Esophagus squamous epithelium (tissue), 5 donors: ENCODE measurements at places on chromosomes 1 and 21.

DNA sequence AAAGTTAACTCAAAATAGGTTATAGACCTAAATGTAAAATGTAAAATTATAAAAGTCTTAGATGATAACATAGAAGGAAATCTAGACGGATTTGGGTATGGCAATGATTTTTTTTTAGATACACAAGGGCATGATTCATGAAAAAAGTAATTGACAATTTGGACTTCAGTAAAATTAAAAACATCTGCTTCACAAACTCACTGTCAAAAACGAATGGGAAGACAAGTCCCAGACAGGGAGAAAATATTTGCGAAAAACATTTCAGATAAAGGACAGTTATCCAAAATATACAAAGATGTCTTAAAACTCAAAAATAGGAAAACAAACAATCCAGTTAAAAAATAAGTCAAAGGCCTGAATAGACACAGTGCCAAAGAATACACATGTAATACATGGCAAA is 9.7 kb upstream of the PTGS2 start:
- DNase-seq = no peak

- no peak for DNase-seq
Measured at GRCh38 chr1:27594564-27595510, 9.1 kb downstream of the AHDC1 start.

DNA sequence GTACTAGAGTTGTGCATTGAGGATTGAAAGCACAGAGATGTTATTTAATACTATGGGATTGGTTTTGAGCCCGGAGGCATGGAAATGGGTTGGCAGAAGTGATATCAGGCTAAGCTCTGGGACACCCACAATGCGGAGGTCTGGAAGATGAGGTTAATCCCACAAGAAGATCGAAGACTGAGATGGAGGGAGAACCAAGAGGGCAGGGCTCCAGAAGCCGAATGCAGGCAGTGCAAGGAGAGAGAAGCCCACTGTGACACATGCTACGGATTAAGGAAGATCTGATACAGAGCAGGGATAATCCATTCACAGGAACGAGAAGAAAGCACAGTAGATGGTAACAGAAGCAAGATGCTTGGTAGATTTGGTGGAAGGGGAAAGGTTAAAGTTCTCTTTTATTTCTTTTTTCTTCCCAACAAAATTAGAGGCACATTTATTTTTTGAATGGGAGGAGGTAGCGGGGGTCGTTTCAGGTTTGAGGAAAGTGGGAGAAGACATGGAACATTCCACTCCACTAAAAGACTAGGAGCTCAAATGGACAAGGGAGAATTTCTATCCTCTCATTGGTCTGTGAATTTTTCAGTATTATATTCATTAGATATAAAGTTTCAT is 113.2 kb downstream of the NCAM2 start:
- no peak for DNase-seq

- DNase-seq = no peak
Measured at GRCh38 chr1:54885807-54886723, 930 bp downstream of the DHCR24 start.

DNA sequence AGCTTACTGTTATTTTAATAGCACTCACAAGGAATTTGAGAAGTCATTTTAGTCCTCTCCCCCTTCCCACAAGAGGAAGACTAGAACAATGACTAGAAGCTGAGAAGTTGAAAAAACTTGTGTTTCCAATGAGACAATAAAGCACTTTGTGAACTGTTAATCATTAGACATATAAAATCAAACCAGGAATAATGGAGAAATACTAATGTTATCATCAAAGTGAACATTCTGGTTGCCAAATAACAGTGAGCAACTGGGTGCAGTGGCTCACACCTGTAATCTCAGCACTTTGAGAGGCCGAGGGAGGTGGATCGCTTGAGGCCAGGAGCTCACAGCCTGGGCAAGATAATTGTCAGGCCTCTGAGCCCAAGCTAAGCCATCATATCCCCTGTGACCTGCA is 54.0 kb upstream of the RASAL2 start:
- no peak for DNase-seq

DNA sequence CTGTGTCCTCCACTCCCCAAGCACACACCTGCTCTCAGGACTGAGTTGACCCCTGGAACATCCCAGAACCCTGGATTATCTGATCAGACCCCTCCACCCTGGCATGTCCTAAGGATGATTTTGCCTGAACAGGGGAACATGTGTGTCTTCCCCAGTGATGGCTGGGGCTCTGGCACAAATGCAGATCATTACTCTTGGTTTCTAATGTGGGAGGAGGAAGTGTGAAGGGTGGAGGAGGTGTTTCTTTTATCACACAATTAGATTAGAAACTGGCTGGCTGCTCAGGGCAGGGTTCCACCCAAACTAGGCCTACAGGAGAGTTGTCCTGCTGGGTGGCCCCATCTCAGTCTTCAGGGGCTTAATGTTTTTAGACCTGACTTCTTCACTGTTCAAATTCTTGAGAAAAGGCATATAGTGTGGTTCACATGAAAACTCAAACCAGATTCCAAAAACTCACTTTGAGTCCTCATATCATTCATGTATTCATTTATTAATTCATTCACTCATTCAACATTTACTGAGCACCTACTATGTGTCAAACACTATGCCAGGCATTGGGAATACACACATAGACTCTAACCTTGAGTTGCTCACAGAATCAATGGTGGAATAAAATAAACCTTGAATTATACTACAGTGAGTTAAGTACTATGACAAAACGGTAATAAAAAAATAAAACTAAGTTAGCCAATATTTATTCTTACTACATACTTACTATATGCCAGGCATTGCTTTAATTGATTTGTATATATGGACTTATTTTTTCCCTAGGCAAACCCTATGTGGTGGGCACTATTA is 221.8 kb upstream of the JUN start:
- no peak for DNase-seq

DNA sequence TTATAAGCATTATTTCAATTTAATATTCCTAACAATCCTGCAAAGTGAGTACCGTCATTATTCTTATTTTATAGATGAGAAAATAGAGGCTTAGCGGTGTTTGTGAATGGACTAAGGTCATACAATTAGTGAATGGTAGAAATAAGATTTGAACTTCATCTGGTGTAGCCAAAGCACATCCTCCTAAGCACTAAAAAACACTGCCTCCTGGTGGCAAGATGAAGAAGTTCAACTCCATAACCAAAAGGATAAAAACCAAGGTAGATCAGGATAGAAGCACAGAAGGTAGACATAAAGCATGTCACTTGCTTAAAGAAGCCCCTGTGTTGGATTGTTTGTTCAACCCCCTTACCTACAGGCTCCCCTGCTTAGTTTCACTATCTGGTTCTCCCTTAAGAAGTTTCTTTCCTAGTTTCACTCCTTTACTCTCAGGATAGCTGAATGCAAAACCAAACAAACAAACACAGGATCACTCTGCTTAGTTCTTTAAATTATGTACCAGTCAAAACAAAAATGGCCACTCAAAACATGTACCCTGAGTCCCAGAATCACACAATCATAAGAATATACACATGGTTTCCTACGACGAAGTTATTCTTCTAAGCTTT is 12.7 kb upstream of the AIM2 start:
- DNase-seq = no peak

DNA sequence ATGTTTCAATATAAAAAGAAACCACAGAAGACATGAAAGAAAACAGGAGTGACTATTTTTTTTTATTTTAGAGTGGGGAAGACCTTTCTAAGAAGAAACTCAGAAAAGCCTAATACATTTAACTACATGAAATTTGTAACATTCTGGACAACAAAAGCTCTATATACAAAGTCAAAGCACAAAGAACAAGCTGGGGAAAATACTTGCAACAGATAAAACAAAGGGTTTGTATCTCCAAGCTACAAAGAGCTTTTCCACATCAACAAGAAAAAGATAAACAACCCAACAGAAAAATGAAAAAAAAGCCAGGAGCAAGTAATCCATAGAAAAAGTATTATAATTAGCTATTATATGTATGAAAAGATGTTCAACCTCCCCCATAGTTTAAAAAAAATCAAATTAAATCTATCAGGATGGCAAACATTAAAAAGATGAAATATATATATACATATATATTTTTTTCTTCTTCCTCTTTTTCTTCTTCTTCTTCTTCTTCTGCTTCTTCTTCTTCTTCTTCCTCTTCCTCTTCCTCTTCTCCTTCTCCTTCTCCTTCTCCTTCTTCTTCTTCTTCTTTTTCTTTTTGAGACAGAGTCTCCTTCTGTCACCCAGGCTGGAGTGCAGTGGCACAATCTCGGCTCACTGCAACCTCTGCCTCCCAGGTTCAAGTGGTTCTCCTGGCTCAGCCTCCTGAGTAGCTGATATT is 49.1 kb upstream of the EPS8L3 start:
- no peak for DNase-seq

DNA sequence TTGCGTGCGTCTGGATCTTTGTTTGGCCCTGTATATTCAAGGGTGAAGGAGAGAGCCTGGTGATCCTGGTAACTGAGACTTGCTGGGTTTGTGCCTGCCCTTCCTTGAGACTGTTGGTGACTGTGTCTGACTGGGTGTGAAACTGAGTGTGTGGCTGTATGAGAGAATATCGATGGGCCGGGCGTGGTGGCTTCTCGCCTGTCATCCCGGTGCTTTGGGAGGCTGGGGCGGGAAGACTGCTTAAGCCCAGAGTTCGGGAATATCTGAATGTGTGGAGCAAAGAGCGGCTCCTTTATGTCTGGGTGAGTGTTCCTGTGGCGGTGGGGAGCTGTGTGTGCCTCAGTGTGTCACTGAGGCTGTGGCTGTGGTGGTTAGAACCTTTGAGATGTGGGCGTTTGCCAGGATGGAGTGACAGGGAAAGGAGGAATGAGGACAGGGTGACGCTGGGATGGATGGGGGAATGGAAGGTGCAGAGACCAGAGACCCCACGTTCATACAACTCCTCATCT is 2.7 kb upstream of the MARCKSL1 start:
- no peak for DNase-seq

DNA sequence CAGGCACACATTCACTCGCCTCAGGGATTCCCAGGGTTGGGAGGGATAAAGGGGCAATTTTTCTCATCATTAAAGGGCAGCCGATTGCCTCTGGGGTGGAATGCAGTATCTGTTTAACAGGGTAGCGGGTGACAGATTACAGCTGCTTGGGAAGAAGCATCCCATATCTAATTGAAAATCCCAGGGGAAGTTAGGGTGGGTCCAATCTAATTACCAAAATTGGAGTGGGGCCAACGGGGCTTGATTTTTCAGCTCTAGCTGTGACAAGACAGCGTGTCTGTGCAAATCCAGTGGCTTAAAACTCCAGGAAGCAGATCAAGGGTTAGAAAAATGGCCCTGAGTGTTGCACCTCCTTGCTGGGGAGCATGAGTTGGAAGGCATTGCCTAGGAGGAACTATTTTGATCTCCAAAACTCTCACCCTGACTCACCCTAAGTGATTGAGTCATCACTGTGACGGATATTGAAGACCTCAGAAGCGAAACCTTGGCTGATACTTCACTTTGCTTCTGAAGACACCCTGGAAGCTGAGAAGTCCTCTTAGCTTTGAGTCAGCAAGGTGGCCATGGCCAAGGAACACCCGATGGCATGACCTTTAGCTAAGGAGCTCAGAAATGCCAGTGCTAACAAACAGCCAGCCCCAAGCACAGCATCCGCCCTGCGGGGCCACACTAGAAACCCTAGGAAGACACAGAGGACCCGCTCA is 46.0 kb downstream of the GRHL3 start:
- DNase-seq = no peak

DNA sequence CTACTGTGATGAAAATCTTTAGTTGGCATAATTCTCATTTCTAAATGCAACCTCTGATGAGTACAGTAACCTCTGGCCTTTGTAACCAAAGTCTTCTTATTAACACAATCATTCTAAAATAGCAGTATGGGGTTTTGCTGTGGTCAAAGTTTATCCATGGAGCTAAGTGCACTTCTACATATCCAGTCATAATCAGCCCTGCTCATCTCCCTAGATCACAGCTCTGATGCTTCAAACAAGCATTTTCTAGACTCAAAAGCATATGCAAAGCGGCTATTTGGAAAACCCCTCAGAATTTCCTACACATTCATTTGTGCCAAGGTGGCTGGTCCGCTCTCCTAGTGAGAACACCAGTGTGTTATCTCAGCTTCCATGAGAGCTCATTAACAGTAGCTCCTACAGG is 418.6 kb downstream of the MRPL39 start:
- no peak for DNase-seq

- DNase-seq = no peak
Measured at GRCh38 chr21:19998453-19998852, 999.8 kb upstream of the NCAM2 start.

DNA sequence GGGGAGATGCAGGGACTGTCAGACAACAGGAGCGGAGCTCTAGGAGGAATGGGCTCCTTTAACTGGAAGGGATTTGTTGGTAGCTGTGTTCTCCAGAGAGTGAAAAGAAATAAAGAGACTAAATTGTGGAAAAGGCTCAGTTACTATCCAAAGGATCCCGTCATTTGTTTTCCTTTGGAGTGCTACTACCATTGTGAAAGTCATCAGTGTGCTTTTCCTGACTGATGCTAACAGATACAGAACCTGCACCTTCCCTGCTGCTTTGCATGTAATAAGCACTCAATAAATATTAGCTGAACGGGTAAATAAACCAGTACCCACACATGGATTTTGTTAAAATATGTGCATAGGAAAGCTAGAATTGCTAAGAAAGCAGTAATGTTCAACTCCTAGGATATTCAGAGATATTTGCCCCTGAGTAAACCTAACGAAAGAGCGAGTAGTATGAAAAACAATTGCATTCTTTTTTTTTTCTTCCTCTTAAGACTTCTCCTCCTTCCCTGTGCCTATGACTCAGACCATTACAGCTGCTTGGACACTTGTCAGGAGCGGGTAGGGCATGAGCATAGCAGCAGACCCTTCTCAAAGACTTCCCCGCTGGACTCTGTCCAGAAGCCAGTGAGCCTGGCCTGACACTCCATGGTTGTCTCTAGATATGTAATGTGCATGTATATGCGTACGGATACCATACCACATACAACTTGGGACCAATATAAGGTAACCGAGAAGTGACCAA is 41.7 kb downstream of the PTGFRN start:
- no peak for DNase-seq

DNA sequence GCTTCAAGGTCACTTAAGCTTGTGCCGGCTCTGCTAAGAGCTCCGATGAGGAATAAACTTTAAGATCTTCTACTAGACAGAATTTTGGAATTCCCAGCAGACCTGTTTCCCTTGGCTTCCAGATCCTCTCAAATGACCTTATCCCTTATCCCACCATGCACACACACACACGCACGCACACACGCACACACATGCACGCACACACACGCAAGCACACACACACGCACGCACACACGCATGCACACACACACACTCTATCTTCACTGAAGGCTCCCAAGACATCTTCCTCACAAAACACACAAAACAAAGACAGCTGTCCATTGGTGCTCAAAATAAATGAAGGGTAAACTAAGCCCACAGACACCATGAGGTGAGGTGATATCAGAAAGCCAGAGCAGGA is 659.9 kb downstream of the KIF26B start:
- no peak for DNase-seq

- DNase-seq = no peak
Measured at GRCh38 chr1:193070386-193070753, 11.0 kb downstream of the RO60 start.

GRCh38 chr1:224722838-224723237 is 106.7 kb downstream of the CNIH3 start:
- DNase-seq = no peak
